ENCODE measurements at places on chromosomes 5 and 9.

DNA sequence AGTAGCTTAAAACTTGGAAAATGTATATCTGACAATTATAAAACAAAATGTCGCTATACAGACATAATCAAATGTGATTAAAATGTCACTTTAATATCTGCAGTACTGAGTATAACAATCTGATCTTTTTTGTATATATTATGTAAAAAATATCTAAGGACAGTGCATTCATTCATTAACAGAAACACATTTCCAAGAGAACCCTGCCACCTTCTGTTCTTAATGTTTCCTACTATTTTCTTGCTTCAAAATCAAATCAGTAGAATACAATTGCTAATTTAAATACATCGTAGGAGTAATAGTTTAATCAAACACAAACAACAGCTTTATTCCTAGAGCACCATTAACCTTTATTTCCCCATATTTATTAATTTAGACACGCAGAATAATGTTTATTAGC, 142.6 kb upstream of the ST8SIA4 start:
- no peak for DNase-seq

- DNase-seq = no peak
Observed at GRCh38 chr5:133469846-133470245, 142.5 kb downstream of the FSTL4 start.

DNA sequence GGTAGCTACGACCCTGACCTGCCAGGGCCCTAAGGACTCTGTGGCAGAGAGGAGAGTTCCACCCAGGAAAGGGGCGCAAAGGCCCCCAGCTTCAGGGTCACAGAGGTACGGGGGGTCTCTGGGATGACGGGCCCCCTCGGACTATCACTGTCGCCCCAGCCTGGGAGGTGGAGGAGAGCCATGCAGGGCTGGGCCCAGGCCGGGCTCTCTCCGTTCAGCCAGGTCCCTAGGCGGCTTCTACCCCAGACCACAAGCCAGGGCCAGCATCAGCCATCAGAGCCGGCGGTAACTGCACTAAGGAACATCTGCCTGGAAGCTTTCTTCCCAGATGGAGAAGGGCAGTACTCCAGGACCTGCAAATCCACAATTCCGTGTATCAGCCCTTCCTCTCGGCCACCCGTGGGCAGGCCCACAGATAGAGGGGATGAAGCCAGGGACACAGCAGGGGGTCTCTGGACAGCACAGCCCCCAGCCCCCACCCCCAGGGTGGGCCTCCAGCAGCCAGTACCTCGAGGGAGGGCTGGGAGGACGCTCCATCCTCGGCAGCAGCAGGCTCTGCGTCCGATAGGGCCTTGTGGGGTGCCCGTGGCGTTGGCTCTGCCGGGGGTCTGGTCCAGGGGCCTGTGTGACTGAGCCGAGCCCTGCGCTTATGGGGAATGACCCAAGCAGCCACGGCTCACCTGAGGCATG, 38.4 kb downstream of the NACC2 start:
- DNase-seq = no peak

DNA sequence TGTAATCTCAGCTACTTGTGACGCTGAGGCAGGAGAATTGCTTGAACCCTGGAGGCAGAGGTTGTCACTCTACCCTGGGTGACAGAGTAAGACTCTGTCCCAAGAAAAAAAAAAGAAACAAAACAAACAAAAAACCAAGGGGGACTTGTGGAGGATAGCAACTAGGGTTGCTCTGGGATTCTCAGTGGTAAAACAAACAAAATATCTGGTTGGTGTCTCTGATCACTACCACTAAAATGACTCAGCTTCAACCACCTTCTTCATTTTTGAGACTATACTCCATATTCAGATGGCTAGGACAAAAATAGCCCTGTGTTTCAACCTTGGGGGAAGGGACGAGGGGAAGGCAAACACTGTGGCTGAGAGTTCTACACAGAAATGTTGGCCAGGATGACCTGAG, 110.3 kb downstream of the ARRDC3 start:
- no peak for DNase-seq

DNA sequence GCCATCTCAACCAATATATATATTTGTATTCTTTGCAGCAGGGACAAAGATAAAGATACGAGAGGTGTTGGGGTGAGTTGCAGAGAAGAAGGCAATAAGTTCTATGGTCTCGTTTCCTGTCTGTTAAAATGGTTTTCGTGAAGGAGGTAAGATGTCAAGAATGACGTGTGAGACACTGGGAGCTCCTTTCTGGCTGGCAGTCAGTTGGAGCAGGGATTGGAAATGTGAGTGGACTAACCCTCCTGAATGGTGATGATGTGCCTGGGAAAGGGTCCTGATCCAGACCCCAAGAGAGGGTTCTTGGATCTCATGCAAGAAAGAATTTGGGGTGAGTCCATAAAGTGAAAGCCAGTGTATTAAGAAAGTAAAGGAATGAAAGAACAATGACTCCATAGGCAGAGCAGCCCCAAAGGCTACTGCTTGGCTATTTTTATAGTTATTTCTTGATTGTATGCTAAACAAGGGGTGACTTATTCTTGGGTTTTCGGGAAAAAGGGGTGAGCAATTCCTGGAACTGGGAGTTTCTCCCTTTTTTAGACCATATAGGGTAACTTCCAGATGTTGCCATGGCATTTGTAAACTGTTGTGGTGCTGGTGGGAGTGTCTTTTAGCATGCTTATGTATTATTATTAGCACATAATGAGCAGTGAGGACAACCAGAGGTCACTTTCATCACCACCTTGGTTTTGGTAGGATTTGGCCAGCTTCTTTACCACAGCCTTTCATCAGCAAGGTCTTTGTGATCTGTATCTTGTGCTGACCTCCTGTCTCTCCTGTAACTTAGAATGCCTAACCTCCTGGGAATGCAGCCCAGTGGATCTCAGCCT, 53.7 kb downstream of the SPATA31C2 start:
- no peak for DNase-seq

- DNase-seq = no peak
Observed at GRCh38 chr9:96392263-96392662, 8.8 kb upstream of the SLC35D2 start.

DNA sequence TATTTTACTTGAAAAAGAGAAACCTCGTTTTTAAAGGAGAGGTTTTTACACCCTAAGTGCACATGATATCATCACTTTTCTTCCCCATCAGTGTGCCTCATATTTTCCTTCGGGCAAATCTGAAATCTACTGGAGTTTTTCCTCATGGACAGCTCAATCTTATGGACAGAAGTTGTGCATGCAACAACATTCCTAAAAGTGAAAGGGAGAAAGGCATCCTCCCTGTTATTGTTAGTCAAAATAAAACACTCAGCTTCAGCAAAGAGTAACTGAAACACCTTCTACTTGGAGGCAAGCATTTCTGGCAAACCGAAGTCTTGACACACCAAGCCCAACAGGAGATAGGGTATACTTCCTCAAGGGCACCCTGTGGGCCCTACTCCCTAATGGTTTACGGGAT, 217.9 kb downstream of the BNC2 start:
- no peak for DNase-seq

GRCh38 chr5:133132717-133133116, 80.9 kb downstream of the HSPA4 start:
- DNase-seq = no peak

GRCh38 chr9:34986540-34987047, 3.0 kb upstream of the DNAJB5 start:
- DNase-seq = no peak

GRCh38 chr5:89388872-89389271, 505.9 kb upstream of the MEF2C start:
- no peak for DNase-seq

DNA sequence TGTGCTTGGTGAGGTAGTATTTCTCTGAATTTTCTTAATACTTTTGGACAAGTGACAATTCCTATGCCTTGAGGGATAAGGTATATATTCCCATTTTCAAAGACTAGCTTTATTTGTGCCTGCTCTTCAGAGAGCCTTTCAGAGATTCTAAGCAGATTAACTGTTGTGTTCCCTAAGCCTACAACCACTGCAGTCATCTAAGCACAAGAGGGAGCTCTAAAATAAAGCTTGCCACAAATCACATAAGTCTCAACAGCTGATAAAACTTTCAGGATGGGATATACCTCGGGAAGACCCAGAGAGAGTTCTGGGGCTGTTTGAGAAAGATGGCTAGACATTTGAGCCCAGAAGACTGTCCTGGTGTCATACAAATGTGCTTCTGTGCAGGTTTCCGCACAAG, 157.3 kb downstream of the CYLC2 start:
- no peak for DNase-seq

DNA sequence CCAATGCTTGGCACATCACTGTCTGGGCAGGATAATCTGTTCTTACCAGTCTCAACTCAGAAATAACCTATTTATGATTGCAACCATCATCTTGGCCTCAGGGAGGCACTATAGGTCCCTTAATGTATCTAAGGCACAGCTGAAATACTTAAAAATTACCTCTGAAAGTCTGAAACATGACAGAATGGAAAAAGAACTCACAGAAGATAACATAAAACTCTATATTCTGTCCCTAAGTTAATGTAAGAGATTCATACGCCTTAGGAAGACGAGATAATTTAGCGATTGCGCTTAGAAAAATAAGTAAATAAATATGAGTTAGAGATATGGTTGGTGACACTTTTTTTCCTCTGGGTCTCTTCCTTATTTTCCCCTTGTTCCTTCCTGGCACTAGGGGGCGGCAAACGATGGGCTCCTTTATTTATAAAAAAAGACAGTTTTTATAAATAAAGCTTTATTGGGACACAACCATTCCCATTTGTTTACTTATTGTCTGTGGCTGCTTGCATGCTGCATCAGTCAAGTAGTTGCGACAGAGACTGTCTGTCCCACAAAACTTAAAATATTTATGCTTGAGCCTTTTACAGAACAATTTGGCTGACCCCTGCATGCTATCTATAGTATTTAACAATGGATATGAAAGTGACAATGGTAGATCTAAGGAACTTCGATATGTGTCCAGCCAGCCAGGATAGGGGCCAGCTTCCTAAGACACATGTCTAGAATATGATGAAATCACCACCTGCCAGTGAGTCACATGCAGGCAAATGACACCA, 79.6 kb downstream of the PDE4D start:
- no peak for DNase-seq

DNA sequence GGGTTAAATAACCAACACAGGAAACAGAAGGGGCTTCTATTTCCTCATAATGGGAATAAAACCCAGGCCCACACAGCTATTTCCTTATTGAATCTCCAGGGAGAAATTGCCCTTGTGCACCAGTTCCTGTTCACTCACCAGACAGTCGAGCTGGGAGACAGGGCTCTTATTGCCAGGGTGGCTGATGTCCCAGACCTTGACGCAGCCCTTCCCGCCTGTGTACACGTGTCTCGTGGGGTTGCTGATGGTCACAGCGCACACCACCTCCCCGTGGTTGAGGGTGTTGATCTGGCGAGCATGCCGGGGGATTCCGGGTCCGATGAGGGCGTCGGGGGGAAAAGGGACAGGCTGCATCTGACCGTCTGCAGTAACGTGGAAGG, 96.5 kb downstream of the TLE1 start:
- no peak for DNase-seq

- no peak for DNase-seq
Observed at GRCh38 chr5:147906326-147907095, at the start of gene C5orf46. Gene C5orf46 (minus strand): TSS chr5:147906538. CDS start chr5:147906501, 37 bp downstream.

DNA sequence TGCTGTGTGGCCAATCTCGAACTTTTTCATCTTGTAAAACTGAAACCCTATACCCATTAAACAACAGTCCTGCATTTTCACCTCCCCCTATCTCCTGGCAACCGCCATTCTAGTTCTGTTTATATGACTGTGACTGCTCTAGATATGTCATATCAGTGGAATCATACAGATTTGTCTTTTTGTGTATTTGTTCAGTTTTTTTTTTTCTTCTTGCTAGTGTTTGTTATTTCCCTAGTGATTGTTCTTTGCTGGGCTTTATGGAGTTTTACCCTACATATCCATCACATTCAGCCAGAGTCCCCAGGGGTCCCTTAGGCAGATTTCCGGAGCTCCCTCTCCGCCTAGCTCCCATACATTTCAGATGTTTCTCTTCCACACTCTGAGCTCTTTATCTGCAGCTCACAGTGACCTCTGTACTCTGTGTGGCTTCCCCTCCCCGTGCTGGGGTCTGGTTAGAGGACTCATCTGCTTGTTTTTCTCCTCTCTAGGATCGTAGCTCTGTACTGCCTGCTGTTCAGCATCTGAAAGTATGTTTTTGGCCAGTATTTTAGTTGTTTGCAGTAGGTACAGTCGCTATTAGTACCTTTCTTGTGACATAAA, 25.1 kb upstream of the CARTPT start:
- no peak for DNase-seq

DNA sequence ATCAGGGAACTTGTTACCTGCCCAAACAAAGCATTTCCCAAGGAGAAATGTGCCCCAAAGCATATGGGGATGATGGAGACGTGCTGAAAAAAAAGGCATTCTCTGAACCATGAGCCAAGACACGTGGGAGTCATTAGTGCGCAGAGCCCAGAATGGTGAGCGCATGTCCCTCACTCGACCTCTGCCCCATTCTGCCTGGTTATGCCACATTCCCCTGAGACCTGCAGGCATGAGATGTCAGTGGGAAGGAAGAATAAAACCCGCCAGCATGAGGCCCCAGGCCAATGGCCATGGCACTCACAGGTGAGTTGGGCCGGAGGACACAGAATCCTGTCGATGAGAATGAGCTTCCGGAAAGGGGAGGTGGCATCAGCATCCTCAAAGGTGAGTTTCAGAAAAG, 228.9 kb downstream of the CDK5RAP2 start:
- no peak for DNase-seq
